ENCODE measurements at places on chromosomes 4 and X.
A peak's percentile ranks its signal among the peaks of the same experiment; 100 is the strongest.

DNA sequence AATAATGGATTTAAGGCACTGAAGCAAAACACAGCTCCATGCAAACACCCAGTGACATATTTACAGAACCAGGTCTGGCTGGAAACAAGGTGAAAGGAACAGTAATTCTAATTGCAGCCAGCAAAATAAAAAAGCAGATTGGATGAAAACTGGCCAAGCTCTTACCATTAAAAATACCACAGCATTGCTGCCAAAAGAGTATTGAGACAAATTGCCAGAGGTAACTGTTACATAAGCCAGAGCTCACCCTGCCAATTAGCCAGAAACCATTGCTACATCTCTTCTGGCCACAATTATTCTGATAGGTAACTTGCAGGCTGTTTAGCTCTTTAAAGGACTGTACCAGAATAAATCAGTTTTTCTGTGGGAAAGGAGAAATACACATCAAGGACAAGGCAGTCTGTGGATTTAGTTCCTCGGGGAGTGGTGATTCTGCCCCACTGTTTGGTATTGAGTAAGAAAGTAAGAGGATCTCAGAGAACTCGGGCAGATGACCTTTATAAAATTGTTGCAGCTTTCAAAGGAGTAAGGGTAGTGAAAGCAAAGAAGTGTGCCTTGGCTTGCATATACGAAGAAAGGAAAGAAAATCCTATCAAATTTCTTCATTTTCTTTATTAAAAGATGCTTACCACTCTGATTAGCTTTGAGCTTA is 369.5 kb downstream of the PPP3CA start:
- DNase-seq, result peak; percentile 8

GRCh38 chr4:6783111-6783981 is 819 bp downstream of the KIAA0232 start:
- peak; percentile 72 for DNase-seq

GRCh38 chrX:102966701-102967100 is 29.6 kb downstream of the RAB40AL start:
- DNase-seq, result no peak

- DNase-seq, result no peak
Observed at GRCh38 chr4:174137698-174138097, 145.8 kb downstream of the FBXO8 start.

DNA sequence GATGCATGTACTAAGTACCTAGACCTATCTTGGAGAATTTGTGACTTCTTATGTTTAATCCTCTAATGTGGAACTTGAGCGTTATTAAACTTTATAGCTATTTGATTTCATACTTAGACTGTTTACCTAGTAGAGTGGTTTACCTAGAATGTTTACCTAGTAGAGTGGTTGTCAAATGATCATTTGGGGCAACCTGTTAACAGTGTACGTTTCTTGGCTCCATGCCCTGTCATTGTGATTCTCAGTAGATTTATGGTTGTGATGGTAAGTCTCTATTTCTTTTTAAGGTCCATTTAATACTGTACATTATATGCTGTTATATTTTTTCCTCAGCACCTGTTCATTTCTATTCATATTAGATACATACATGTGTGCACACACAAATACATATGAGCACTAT is 233.0 kb upstream of the MAD2L1 start:
- no peak for DNase-seq

DNA sequence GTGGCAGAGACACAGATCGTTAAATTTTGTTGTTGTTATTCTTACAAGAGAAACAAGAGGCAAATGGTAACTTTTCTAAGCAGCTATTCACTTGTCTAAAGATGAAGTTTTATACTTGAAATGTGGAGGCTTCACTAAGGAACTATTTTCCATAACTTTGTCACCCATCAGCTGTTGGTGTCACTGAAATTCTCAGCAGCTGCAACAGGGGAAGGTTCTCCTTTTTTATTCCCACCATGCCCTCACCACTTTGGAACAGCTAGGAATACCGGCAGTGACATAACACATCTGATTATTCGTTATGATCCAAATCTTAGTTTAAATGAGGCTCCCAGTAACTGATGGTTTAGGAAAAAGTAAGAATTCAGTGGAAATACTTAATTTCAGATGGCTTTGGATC is 147.0 kb upstream of the LEF1 start:
- DNase-seq, result no peak

DNA sequence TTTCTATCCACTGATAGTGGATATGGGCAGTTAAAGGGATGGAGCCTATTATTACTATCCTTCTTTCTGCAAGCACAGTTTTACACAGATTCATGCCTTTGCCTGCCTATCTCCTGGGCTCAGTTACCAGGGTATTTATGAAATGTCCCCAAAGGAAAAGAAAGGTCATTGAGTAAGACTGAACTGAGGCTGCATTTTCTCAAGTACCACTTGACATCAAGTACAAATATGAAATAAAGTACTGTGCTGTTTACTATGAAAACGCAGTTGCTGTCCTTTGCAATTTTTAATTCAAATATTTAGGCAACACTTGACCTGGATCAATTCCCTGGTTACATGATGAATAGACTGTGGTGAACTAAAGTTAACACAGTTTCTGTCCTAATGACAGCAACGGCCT is 23.5 kb upstream of the SPANXN4 start:
- no peak for DNase-seq

DNA sequence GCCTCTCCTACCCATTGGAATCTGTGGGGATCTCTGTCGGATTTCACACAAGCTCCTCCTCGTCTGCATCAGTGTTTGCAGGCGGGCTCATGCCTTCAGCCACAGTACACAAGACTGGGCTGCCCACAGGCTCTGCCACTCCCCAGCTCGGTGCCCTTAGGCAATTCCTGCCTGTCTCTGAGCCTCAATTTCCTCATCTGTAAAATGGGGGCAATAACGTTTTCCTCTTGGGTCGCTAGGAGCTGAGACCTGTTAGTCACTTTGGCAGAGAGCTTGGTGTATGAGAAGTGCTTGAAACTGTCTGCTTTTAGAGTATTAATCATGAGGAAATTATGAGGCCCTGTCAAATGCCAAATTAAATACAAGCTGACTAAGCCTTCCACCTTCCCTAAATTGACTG is 27.6 kb upstream of the MSX1 start:
- DNase-seq, result no peak

DNA sequence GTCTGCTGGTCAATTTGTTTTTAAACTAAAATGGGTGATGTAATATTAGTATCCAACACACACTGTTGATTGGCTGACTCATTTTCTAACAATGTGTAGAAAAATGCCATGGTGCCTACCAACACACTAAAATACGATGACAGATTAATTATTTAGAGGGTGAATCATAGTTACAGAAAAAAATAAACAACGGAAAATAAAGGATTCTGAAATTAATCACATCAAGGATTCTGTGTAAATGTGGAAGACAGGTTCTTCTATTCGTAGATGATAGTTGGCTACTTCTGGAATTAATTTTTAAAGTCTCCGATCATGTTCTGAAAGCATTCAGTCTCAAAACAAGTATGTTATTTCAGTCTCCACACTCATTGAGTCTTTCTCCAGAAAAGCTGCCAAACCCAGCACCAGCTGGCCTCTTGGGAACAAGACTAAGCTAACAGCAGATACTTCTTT is 8.2 kb upstream of the IQCM start:
- no peak for DNase-seq

DNA sequence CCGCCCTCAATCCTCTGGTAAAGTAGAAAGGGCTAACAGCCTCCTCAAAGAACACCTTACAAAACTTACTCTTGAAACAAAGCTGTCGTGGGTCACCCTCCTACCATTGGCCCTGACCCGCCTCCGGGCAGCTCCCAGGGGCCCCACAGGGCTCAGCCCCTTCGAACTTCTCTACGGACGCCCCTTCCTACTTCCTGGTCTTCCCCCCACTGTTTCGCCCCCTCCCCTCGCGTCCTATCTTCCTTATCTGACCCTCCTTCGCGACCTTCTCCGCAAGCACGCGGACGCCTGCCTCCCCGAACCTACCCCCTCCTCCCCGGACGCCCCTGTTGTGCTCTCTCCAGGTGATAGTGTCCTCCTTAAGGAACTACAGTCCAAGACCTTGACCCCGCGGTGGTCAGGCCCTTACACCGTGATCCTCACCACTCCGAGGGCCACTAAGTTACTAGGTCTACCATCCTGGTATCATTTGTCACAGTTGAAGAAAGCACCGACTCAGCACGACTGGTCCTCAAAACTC is 963.1 kb downstream of the RPA4 start:
- no peak for DNase-seq

- peak; percentile 51 for DNase-seq
Observed at GRCh38 chr4:106370214-106370613, 1.6 kb upstream of the GIMD1 start.

- DNase-seq, result no peak
Observed at GRCh38 chrX:24463077-24463476, 2.0 kb upstream of the PDK3 start.

DNA sequence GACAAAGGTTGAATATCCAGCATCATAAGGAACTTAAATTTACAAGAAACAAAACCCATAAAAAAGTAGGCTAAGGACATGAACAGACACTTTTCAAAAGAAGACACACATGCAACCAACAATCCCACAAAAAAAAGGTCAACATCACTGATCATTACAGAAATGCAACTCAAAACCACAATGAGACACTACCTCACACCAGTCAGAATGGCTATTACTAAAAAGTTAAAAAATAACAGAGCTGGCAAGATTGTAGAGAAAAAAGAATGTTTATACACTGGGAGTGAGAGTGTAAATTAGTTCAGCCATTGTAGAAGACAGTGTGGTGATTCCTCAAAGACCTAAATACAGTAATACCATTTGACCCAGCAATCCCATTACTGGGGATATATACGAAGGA is 474.7 kb downstream of the TRIML1 start:
- no peak for DNase-seq

GRCh38 chr4:128768373-128768996 is 41.0 kb upstream of the JADE1 start:
- DNase-seq, result no peak

- no peak for DNase-seq
Observed at GRCh38 chrX:14825851-14826250, 47.0 kb downstream of the FANCB start.

- DNase-seq, result no peak
Observed at GRCh38 chr4:106048250-106048971, 153.1 kb downstream of the NPNT start.

DNA sequence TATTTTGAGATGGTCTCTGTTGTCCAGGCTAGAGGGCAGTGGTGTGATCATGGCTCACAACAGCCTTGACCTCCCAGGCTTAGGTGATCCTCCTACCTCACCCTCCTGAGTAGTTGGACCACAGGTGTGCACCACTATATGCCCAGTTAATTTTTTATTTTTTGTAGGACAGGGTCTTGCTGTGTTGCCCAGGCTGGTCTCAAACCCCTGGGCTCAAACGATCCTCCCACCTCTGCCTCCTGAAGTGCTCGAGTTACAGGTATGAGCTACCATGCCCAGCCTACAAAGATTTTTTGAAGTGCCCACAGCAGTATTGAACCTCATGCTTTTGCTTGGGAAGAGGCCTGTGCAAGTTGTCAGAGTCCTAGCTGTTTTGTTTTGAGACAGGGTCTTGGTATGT is 31.1 kb downstream of the NSD2 start:
- no peak for DNase-seq

DNA sequence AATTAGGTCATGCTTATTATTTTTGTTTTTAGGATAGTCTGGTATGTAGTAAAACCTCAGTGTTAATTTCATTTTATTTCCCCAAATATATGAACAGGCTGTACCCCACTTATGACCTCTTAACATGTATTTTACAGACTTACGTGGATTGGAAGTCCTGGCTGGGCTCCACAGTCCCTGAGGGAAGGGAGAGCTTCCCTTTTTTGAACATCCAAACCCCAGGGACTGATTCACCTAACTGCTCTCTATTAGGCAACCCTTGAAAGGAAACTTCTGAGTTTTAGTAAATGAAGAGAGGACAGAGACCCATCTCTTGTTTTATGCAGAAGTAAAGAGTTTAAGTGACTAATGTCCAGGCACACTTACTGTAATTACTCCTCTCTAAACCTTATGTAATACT is 233.1 kb upstream of the SPRY1 start:
- DNase-seq, result peak; percentile 94

DNA sequence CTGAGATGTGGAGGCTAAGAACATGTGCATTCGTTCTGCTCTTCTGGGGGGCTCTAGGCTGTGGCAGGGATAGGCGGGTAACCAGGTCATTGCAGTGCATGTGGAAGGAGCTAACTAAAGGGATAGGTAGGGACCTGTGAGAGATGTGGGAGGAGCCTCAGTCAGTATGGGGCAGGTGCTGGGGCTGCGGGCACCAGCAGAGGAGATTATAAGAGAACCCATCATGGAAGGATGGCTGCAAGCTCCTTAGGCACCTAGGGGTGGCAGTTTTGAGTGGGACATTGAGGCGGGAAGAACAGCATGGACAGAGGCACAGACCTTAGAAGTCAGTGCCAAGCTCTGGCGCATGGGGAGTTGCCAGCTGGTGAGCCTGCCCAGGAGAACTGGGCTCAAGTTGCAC is 7.2 kb downstream of the CLDN22 start:
- DNase-seq, result no peak

DNA sequence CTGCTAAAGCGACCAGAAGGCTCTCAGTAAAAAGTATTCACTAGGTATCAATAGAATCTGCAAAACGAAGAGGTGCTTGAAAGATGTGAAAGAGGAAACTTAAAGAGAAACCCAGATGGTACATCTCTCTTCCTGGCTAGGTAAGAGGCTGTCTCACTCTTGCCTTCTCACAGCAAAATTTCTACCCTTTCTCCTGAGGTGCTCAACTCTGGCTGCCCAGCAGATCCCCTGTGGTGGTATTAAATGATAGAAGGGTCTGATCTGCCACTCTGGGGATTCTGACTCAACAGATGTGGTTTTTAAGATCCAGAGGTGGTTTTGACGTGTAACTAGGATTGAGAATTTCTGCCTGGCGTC is 14.9 kb upstream of the TSPAN5 start:
- no peak for DNase-seq

DNA sequence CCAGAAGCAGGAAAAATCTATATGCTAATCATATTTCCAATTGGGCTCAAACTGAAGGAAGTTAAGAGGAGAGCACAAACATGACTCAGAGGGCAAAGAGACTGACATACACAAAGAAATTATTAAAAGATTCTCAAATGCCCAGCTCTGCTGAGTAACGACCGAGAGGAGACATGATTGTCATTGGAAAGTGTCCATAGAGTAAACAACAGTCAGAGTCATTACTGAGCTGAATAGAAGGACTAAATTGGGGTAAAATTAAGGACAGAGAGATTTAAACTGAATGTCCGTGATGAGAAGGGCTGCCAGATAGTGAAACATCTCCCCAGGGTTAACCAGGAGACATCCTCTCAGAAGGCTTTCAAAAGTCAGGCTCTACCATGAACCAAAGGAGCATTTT is 111.2 kb upstream of the GALNT7 start:
- DNase-seq, result no peak

GRCh38 chr4:121321466-121321865 is 59.4 kb downstream of the QRFPR start:
- DNase-seq, result no peak

GRCh38 chrX:131288738-131289511 is at the start of gene IGSF1:
TSS of gene IGSF1 (minus strand) at chrX:131289306. CDS start at chrX:131286674, 2,632 bp downstream.
- no peak for DNase-seq

DNA sequence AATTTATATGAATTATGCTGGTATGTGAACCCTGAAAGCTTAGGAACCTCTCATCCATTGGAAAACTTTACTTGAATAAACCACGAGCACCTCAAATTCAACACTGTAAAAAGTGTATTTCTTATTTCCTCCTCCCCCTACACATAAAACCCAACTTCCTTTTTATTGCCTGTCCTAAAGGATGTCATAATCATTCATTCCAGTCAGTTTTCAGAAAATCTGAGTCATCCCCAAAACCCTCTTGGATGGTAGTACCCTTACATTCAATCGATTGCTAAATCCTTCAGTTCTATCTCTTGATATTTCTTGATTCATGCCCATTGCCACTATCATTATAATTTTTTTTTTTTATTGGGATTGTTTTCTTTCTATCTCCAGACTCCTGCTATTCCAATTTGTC is 91.1 kb upstream of the ATP8A1 start:
- peak; percentile 69 for DNase-seq

All from AML-193 (cell line).